ENCODE measurements at places on chromosomes 2 and 18.

DNA sequence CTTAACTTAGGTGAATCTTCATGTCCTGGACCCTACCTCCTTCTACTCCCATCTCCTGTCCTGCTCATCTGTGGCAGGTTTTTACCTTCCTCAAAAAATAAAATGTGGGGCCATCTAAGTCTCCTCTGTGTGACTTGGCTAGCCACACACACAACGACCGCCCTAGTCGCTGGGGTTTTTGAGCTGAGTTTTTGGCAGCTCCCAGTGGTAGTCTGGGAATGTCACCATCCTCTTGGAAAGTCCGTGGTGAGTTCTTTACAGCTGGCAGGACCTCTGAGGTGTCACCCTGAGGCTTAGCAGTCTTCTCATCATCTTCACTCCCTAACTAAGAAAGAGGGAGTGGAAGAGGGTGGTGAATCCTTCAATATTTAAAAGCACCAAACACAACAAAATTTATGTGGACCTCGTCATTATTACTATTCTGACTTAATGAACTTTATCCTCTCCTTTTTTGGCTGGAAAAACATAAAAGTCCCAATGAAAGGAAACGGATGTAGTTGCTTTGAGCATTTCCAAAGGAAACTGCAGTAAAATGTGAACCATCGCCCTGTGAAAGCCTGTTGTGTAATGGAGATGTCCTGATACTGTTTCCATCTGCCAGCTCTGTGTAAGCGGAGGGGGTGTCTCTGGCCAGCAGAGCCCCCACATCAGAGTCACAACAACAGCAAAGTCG is 78.6 kb downstream of the VAPA start:
- H3K27ac ChIP-seq, result no peak overlapping the region
- H3K4me1 ChIP-seq, result peaks cover 12% of the 10 kb centered on the region
- no peak for DNase-seq
- H3K36me3 ChIP-seq, result no peaks in the 10 kb centered on the region

DNA sequence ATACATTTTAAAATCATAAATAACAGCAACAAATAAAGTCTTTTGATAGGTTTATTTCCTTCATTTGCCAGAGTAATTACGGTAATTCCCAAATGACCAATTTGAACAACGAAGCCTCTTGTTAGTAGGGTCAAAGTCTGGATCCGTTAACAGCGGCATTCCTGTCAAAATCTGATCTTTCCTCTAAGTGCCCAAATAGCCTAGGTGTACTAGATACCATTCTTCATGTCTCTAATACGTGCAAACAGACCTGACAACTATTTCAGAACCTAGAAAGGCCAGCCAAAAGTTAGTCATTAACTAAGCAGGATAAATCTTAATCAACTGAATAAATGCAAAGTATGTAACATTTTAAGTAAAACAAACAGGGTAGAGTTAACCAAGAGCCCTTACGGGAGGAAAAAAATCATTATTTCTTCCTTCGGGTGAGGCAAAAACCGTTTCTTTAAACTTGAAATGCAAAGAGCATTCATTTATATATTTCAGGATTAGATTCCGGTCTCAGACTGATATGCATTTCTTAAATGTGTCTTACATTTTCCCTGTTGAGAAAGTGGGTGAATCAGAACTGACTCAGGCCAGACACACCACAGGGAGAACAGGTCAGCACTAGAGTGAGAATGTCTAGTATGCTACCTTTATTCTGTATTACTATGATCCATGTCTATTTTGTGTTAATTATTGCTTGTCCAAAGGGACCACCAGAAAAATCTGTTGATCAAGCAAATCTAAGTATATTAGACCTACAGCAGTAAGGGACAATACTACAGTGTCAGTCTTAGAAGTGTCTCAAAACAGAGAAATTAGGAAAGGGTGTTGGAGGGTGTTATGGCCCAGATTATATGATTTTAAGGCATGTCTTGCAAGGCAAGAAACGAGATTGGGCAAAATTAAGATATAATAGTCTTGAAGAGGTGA is 141.5 kb upstream of the NDUFV2 start:
- H3K4me3 ChIP-seq, result no peak overlapping the region
- DNase-seq, result peak; percentile 53
- H3K4me1 ChIP-seq, result no peaks in the 10 kb centered on the region
- no peaks in the 10 kb centered on the region for H3K36me3 ChIP-seq
- no peaks in the 10 kb centered on the region for H3K27me3 ChIP-seq
- H3K27ac ChIP-seq, result no peak overlapping the region

GRCh38 chr2:101912545-101912944 is 79.2 kb upstream of the IL1R2 start:
- no peak overlapping the region for H3K27ac ChIP-seq
- DNase-seq, result no peak
- no peaks in the 10 kb centered on the region for H3K36me3 ChIP-seq
- H3K4me1 ChIP-seq, result no peaks in the 10 kb centered on the region

GRCh38 chr2:205678541-205679142 is 3.7 kb upstream of the NRP2 start:
- H3K27ac ChIP-seq, result no peak overlapping the region
- no peak overlapping the region for H3K4me3 ChIP-seq
- no peak for DNase-seq
- peaks cover 9% of the 10 kb centered on the region for H3K27me3 ChIP-seq
- H3K36me3 ChIP-seq, result no peaks in the 10 kb centered on the region
- H3K4me1 ChIP-seq, result peaks cover 2% of the 10 kb centered on the region

DNA sequence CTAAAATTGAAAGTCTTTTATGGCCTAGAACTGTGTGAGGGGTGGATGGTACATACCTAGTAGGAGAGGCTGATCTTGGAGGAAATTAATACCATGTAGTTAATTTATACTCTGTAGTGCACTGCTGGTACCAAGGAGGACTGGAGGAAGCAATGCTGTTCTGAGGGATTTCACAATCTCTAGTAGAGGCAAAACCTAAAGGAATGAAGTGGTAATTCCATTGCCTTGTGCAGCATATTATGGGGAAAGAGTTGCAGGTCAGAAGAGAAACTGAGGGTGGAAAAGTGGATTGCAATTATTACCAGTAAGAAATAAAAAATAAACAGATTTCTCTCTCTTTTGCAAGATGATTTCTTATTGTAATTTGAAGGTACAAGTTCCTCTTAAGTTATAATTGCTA is 2.2 kb downstream of the ABI2 start:
- H3K27me3 ChIP-seq, result no peaks in the 10 kb centered on the region
- H3K4me3 ChIP-seq, result peak overlapping the region; percentile 69
- DNase-seq, result no peak

- peak overlapping the region; percentile 70 for H3K27ac ChIP-seq
- H3K4me3 ChIP-seq, result peak overlapping the region; percentile 83
Observed at GRCh38 chr18:51196118-51196810, 1.2 kb downstream of the MEX3C start.

DNA sequence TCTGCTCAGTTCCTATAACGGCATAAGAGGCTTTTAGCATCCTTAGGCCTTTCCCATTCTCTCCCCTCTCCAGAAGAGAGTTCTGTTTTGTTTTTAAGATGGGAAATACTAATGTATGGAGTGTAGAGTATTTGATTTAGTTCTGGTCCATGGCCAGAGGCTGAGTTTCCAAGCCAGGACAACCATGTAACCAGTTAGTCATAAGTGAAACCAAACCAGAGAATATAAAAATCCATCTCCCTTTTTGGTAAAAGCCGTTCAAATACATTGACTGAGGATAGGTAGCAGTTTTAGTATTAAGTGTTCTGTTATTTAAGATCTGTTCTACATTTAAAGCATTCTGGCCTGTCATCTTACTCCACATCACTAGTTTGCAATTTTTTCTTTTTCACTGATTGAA is 3.1 kb downstream of the PSMD1 start:
- no peak for DNase-seq
- H3K4me1 ChIP-seq, result peaks cover 35% of the 10 kb centered on the region
- no peak overlapping the region for H3K27ac ChIP-seq
- no peak overlapping the region for H3K4me3 ChIP-seq
- peaks cover 42% of the 10 kb centered on the region for H3K36me3 ChIP-seq
- H3K27me3 ChIP-seq, result no peaks in the 10 kb centered on the region

DNA sequence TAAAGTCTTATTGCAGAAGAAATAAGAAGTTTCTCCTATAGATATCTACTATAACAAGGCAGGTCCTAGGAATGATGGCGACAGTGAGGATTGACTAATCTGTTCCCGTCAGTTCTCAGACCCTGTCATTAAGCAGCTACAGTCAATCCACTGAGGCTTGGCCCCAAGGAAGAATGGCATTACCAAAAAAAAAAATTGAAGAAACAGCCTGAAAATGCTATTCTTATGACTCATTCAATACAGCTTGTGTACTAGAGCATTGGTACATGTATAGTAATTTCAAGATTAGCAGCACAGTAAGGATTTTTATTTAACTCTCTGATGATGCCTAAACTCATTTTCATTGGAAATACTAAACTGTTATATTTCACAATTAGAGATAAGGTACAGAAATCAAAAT is 1096.1 kb upstream of the NXPH2 start:
- no peak overlapping the region for H3K27ac ChIP-seq
- DNase-seq, result no peak
- no peaks in the 10 kb centered on the region for H3K4me1 ChIP-seq

- no peaks in the 10 kb centered on the region for H3K4me1 ChIP-seq
- DNase-seq, result no peak
- no peak overlapping the region for H3K4me3 ChIP-seq
- H3K36me3 ChIP-seq, result no peaks in the 10 kb centered on the region
Observed at GRCh38 chr2:45001869-45002385, 7.3 kb downstream of the SIX2 start.

- no peak overlapping the region for H3K27ac ChIP-seq
- H3K27me3 ChIP-seq, result no peaks in the 10 kb centered on the region
- no peaks in the 10 kb centered on the region for H3K4me1 ChIP-seq
- H3K4me3 ChIP-seq, result no peak overlapping the region
- no peak for DNase-seq
- H3K36me3 ChIP-seq, result no peaks in the 10 kb centered on the region
Observed at GRCh38 chr18:523561-523960, 23.1 kb upstream of the COLEC12 start.

DNA sequence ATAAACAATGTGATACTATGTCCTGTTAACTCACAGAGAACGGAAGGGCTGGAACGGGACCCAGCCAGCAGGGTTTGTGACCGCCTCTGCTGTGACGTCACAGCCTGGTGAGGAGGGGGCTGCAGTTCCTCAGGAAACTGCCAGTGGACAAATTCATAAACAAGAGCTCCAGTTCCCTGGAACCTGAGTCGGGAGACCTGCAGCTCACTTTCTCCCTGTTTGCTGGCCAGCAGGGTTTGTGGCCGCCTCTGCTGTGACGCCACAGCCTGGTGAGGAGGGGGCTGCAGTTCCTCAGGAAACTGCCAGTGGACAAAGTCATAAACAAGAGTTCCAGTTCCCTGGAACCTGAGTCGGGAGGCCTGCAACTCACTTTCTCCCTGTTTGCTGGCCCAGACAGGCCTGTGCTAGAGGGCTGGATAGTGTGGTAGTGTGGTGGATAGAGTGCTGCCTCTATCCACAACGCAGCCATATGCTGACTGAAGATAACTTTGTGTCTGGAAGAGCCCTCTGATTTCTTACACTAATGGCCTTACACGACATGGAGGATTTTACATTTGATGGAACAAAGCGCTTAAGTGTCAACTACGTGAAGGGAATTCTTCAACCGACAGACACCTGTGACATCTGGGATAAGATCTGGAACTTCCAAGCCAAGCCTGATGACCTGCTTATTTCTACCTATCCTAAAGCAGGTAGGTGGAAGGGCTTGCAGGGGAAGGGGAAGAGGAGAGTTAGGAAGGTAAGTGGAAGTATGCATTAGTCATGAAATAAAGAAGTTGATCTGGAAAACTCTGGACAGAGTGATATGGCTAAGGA is at the start of gene SULT1C4:
SULT1C4 (plus strand) TSS at position 140 of the 816 bp plus-strand sequence; CDS start at position 524, 384 bp downstream.
- H3K27ac ChIP-seq, result no peak within 1 kb of the TSS
- H3K36me3 ChIP-seq, result no peaks in the 10 kb centered on the region
- H3K27me3 ChIP-seq, result no peaks in the 10 kb centered on the region
- no peaks in the 10 kb centered on the region for H3K4me1 ChIP-seq
- H3K4me3 ChIP-seq, result no peak within 1 kb of the TSS
- DNase-seq, result no peak

GRCh38 chr2:188610050-188610444 is 318.4 kb downstream of the GULP1 start:
- no peak overlapping the region for H3K4me3 ChIP-seq
- H3K27me3 ChIP-seq, result no peaks in the 10 kb centered on the region
- no peak for DNase-seq
- no peaks in the 10 kb centered on the region for H3K36me3 ChIP-seq
- H3K27ac ChIP-seq, result no peak overlapping the region

DNA sequence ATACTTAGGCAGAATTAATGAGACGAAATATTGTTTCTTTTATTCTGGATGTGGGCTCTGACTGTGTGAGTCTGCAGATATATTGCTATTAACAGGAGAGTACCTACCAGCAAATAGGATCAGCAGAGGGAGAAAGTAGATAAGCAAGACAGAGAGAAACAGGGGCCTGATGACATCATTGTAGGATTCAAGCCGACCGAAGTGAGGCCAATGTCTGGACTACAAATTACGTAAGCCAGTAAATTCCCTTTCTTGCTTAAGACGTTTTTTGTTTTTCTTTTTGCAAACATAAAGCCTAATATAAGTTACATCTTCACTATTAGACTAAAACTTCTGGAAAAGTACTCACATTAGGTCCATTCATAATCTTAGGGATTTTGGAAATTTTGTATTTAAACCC is 21.4 kb upstream of the PTPRM start:
- no peaks in the 10 kb centered on the region for H3K4me1 ChIP-seq
- no peak overlapping the region for H3K27ac ChIP-seq
- H3K36me3 ChIP-seq, result no peaks in the 10 kb centered on the region
- DNase-seq, result no peak

- DNase-seq, result no peak
- no peaks in the 10 kb centered on the region for H3K27me3 ChIP-seq
- no peaks in the 10 kb centered on the region for H3K4me1 ChIP-seq
- no peak overlapping the region for H3K27ac ChIP-seq
- H3K36me3 ChIP-seq, result no peaks in the 10 kb centered on the region
Observed at GRCh38 chr2:211070547-211070946, 514.1 kb downstream of the CPS1 start.

- H3K4me3 ChIP-seq, result no peak overlapping the region
- H3K27me3 ChIP-seq, result no peaks in the 10 kb centered on the region
- DNase-seq, result no peak
- no peaks in the 10 kb centered on the region for H3K4me1 ChIP-seq
Observed at GRCh38 chr18:10689236-10690034, 163.6 kb downstream of the NAPG start.

GRCh38 chr2:28274911-28275685 is 117.6 kb upstream of the FOSL2 start:
- no peaks in the 10 kb centered on the region for H3K36me3 ChIP-seq
- H3K4me3 ChIP-seq, result no peak overlapping the region
- DNase-seq, result no peak
- peaks cover 44% of the 10 kb centered on the region for H3K4me1 ChIP-seq
- H3K27me3 ChIP-seq, result no peaks in the 10 kb centered on the region
